ENCODE measurements at places on chromosomes 5 and 9.

- no peak for DNase-seq
Observed at GRCh38 chr5:154702477-154702876, 52.7 kb upstream of the LARP1 start.

DNA sequence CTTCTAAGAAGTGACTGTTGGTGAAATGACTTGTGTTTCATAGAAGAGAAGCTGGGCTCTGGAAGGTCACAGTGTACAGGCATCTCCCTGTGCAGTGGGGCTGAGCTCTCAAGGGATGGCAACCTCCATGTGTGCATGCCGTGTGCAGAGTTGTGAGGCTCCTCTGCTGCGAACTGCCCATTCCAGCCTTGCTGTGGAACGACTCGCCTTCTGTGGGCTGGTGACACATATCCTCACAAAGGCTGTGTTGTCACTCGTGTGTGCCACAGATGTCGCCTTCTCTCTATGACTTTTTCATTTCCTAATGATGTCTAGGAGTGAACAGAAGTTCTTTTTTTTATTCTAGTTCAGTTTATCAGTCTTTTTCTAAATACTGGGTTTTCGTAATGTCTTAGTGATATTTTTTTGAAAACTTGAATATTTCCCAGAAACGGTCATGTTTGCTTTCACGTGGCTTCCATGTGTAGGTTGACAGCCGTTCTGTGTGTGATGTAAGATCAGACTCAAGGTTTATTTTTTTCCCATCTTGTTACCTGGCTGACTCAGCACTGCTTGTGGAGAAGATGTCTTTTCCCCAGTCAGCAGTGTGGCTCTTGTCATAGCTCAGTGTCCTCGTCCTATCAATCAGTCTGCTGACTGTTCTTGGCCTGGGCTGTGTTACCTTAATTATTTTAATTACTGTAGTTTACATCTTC is 57.3 kb upstream of the CACNA1B start:
- DNase-seq: no peak

DNA sequence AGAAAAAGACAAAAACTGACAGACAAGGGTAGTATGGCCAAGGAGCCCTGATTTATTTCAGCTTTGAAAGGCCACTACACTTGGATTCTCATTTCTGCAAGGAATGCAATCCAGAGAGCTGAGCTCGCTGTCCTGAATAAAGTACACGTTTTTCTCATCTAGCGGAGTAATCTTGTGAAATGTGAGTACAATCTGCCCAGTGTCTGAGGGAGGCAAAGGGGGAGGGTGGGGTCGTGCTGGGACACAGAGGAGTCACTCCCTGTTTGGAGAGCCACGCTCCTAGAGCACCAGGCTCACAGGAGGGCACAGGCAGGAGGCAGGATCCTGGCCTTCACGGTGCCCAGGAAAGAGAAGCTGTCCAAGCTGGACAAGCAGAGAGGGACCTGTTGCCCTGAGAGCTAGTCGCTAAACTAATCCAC is 51.0 kb upstream of the IFNK start:
- no peak for DNase-seq

DNA sequence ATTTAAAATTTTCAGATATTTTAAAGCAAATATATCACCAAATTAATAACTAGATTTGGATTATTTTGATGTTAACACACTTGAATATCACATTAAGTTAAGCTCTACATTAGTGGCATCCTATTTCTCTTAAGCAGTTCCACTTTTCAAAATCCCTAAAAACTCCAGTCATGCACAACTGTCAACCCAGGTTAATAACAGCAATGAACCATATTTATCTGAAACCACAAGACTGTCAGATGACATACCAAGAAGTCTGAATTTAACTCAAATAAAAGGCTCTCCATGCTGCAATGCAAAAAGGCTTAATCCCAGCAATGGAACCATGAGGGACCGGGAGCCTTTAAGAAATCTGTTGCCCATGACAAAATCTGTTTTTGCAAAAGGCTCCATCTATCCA is 27.5 kb downstream of the FNIP1 start:
- DNase-seq: no peak

DNA sequence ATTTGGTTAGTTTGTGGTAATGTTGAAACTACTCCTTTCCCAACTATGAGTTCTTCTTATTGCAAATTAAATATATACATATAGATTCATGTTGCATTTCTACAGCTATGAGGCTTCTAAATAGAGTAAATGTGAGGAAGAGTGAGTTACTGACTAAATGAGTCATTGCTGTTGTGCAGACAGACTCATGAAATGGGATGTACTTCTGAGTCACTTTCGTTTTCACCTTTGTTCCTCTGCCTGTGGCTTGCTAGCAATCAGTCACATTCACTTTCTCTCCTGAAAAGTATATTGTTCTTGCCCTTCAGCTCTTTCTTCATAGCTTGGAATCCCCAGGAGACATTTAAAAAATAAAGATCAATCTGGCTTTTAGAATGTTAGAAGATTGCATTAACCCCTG is 295.5 kb upstream of the SMC2 start:
- DNase-seq: no peak

DNA sequence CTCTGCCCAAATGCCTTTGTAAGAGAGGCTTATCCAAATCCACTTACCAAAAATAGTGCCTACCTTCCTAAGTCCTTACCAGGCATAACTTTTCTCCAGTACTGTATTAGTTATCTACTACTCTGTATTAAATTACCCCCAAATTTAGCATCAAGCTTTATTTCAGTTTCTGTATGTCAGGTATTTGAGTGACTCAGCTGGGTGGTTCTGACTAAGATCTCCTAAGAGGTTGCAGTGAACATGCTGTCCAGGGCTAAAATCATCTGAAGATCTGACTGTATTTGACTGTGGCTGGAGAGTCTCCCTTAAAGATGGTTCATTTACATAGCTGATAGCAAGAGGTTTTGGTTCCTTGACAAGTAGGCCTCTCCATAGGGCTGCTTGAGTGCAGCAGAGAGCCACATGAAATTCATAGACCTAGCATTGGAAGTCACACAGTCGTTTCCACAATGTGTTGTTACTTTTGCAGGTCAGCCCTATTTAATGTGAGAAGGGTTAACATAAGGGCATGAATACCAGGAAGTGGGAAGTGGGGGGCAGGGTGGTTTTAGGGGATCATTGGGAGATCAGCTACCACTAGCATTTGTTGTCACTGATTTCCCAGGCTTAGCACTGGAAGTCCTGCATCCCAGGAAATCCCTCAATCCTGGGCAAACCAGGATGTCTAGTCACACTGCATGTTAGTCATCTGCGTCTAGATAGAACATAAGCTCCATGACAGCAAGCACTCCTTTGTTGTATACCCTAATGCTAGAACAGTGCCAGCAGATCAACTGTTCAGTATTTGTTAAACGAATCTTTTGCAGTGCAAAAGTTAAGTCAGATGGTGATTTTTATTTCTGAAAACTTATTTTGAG is 2.0 kb upstream of the ZNF622 start:
- no peak for DNase-seq

DNA sequence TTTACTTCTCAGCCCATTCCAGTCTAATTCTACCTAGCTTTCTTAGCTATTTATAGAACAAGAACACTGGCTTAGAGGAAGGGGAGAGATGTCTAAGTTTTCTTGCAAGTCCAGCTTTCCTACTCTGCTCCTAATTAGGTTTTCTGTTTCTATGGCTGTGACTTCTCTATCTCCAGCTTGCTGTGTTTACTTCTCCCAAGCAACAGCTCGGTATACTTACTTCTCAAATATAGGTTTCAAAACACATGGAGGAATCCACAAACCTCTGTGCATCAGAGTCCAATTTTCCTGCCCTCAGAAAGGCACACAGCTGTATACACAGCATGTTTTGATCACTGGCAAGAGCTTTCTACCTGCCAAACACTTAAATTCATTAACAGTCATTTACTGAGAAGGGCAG is 17.4 kb upstream of the HMGCR start:
- DNase-seq: no peak

GRCh38 chr5:10600626-10601245 is 36.9 kb downstream of the ANKRD33B start:
- no peak for DNase-seq

GRCh38 chr5:1846583-1846982 is 36.1 kb downstream of the IRX4 start:
- peak; percentile 55 for DNase-seq

- DNase-seq: no peak
Observed at GRCh38 chr5:147490989-147491388, 18.9 kb downstream of the DPYSL3 start.

DNA sequence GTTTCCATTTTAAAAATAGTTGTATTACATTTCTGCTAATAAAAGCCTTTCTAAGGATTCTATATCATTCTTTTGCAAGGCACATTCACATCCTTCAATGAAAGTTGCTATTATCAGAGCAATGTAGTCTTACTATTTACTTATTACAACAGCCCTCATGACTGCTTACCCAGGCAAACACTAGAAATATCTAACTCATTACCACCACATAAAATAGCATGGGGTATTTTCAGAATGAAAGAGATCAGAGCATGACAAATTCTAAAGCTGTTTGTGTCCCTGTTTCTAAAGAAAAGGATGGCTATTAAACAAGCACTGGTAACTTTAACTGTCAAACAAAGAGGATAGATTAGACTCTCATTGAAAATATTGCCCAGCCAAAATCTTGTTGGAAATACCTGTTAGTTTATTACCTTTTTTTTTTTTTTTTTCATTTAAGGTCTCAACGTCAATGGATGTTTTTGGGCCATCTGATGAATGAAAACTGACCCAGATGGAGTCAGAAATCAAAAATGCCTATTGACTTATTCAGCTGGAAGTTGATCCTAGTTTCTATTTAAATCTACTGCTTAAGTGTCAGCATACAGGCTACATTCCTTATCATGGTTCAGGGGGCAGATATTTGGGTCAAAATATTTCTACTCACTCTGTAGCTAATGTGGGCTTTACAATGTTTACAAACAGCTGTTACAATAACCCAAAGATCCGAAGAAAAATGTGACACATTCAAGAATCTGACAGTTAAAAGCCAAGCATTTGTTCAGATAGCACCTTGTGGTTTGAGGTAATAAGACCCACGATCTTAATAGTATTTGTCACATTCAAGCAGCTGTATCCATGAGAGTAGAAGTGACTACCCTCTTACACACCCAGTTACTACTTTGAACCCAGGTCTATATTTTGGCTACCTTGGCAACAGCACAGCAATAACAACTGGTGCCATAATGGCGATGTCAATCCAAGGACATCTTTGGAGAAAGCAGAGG is 554.8 kb upstream of the MEF2C start:
- no peak for DNase-seq
